Heart right ventricle (tissue), 16 donors: ENCODE measurements at places on chromosomes 7 and 10. TPM values are rescaled to one million over a fixed set of nuclear protein-coding genes. Genes with fewer than 3 reads are reported as not detected.

GRCh38 chr7:124992851-124993562 is 63.4 kb upstream of the POT1 start:
- DNase-seq = no peak

DNA sequence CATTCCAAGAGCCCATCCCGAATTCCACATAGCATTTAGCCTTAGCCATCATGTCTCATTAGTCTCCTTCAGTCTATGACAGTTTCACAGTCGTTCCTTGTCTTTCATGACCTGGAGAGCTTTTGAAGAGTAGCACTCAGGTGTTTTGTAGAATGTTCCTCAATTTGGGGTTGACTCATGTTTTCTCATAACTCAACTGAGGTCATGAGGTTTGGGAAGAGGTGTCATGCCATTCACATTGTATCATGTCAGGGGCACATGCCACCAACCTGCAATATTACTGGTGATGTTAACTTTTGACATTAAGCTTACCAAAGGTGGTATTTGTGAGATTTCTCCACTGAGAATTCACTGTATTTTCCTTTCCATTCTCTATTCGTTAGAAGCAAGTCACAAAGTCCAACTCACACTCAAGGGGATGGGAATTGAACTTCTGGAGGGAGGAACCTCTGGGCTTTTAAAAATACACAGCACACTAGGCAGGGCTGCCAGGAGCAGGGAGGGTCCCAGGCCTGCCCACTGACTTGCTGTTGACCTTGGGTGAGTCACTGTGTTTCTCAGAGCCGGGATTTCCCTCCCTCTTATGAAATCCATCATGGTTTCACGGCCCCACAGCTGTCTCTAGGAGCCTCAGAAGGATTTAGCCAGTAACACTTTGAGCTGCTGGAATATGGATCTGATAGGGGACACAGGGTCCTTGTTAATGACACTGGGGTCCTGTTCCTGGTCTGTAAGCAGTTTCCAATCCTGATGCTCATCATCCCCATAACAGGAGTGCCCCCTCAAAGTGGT is 74.4 kb upstream of the TCF7L2 start:
- DNase-seq = no peak

DNA sequence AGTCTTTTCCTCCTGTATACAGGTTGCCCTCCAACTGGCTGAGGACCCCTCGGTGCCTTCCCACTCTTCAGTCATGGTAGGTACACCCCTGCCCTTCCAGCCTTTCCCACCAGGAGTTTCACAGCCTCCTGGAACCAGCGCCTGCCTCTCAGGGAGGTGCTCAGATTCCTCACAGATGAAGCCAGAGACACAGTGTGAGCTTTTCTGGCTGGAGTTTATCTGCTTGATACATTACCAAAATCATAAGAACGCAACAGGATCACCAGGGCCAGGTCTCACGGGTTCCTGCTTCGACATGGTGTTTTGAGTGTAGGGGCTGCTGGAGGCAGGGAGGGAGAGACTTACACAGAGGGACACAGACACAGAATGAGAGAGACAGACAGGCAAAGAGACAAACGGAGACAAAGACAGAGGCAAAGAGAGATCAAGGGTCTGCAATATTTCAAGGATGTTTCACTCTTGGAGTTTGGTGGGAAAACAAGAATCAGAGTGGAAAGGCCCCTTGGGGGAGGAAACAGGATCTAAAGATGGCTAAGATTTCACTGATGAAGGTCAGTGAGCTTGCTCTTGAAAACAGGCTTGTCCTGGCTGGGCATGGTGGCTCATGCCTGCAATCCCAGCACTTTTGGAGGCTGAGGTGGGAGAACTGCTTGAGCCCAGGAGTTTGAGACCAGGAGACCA is 6.5 kb upstream of the INMT start:
- no peak for DNase-seq

GRCh38 chr7:37201003-37201875 is 247.4 kb downstream of the ELMO1 start:
- DNase-seq = peak; percentile 73

DNA sequence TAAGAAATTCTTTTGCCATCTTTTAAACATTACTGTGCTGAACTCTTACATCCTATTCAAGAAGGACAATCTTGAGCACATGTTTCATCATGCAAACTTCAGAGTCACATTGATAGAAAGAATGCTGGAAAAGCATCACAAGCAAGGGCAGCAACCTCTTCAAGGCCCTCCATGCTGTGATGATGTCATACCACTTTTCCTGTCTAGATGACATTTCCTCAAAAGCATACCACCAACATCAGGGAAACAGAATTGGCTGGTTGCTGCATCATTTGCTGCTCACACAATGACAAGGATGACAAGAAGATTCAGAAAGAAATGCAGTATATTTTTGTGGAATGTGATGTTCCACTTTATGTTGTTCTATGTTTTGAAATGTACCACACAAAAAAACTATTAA is 37.6 kb downstream of the CYP2C8 start:
- DNase-seq = no peak

GRCh38 chr7:43531700-43532099 is 51.2 kb upstream of the STK17A start:
- peak; percentile 25 for DNase-seq

DNA sequence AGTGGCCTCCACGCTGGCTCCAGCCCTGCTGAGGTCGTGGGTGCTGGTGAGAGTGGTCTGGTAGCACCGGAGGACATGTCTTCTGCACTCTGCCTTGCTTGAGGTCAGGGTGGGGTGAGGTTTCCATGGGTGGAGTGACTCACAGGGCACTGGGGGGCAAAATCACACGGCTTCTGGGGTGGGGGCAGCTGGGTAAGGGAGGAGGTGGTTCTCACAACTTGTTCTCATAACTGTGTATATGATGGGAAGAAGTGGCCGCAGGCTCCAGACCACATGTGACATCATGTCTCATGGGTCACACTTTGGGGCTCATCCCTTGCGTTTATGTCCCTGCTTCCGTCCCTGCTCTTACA is 884 bp upstream of the PRF1 start:
- no peak for DNase-seq

DNA sequence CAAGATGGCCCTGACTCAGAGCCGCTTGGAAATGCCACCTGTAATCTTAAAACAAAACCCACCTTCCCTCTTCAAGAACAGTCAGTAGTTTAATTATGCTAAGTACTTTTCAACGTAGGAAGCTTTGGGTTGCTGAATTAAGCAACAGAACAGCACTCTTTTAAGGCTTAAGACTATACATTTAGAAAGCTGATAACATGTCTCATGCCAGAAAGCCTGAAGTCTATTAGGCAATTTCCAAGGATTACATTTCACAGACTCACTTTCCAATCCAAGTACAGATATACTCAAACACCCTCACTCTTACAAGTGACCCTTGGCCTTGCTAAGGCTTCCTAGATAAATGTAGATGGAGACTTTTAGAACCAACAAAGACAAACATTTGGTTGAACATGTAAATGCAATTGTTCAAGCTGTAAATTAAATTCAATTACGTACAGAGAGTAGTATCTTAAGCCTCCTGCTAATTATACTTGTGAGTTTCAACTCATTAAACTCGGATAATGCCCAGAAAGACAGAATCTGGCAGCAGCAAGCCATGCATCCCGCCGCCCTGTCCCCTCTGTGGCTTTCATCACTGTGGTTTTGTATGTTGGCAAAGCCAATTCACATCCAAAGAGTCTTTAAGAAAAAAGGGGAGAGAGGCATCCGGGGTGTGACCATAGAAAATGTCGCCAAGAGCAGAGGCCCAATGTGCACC is 283.1 kb upstream of the NRP1 start:
- no peak for DNase-seq

- no peak for DNase-seq
These were observed 105.6 kb upstream of the COL1A2 start for GRCh38 chr7:94289071-94289470.

GRCh38 chr10:95876756-95877155 is 31.0 kb upstream of the CC2D2B start:
- DNase-seq = no peak

DNA sequence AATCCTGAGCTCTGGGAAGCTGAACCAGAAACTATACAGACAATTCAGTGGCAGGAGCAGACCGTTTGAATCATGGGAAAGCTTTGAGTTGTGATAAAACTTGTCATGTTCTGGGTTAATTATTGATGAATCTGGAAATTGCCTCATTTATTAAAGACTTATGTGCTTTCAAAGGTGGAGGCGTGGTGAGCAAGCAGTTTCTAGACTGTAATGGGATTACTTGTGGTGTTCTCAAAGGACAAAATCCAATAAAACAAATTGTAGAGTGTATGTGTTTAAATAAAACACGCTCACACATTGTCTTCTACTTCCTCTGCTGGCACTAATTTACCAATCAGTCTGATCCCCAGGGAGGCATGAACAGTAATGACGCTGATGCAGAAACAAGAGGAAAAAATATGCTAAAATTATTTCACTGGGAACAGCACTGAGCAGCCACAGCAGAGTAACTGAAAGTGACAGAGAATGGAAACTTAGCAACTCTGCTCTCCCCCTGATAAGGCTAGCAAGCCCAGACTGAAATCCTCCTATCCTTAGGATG is 25.1 kb downstream of the PARD3 start:
- no peak for DNase-seq

GRCh38 chr10:48769706-48770435 is 85.2 kb downstream of the WDFY4 start:
- no peak for DNase-seq

DNA sequence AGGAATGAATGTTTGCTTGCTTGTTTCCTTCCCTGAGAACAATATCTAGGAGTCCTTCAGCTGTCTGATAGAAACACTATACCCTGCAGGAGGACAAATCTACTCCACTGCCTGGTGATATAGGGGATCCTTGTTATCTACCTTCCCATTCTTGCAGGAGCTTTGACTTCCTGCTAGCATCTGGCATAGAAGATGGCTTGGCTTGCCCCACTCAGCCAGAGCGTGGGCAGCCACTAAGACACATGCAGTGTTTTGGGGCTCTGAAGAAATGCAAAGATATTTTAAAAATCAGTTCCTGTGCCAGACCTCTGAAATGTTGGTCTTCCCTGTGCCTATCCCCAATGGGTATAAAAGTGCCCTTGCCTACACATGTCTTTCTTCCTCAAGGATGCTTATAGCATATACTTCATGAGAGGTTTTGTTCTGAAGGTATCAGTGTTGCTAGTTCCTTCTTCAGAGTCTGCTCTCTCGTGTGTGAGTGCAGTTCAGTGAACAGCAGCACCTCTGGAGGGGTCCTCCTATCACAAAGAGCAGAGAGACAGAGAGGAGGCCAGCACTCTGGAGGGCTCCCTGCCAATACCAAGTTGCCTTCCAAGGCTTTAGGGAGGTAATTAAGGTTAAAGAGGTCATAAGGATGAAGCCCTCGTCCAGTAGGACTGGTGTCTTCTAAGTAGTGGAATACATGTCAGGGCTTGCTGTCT is 149.1 kb upstream of the CALCR start:
- DNase-seq = no peak

- DNase-seq = peak; percentile 27
These were observed 32.6 kb downstream of the DUSP5 start for GRCh38 chr10:110530131-110530831.

DNA sequence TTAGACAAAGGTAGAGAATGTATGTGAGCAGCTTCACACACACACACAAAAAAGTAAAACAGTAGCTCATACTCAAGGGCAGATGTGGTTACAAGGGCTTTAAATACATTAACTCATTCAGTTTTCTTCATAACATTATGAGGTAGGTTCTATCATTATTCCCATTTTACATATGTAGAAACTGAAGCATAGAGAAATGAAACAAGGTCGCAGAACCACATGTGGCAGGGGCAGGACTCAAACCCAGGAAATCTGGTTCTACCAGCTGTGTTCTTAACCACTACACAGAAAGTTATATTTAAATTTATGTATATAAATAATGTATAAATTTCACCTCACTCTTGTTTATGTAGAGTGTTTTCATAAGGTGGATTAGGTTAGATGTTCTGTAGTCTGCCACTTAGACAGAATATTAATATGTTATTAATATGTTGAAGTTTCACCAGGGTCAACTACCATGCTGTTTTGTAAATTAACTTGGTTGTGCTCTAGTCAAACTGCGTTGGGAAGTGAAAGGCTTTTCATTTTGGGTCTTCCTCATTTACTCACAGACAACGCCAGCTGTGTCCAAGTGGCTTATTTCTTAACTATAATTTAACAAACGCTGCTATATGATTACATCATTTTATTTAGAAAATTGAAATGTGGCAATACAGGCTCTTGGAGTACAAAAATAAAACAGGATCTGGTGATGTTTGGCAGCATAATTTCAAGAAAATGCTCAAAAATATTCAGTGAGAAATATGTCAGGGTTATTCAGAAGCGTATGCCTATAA is 138.4 kb downstream of the MDFIC start:
- no peak for DNase-seq

DNA sequence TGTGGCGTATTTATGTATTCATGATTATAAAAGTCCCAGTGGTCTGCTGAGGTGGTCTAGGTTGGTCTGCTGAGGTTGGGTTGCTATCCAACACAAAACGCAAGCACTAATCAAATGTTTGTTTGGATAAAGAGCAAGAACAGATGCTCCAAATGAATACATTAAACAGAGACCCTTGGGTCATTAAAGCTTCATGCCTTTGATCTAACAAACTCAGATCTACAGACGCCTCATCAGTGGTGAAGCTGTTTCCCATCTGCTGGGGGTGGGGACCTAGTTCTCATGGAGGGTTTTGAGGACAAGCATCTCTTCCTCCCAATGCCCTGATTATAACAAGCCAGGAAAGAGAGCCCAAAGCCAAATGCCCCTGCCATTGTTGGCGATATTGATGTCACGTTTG is 786.7 kb downstream of the NRG3 start:
- no peak for DNase-seq

DNA sequence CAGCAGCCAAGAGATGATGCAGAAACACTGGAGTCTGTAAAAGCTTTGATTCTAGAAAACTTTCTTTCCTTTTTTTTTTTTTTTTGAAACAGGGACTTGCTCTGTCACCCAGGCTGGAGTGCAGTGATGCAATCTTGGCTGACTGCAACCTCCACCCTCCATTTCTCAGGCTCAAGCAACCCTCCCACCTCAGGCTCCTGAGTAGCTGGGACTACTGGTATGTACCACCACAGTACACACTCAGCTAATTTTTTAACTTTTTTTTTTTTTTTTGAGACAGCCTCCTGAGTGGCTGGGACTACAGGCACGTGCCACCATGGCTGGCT is 17.0 kb upstream of the BAG3 start:
- DNase-seq = no peak

DNA sequence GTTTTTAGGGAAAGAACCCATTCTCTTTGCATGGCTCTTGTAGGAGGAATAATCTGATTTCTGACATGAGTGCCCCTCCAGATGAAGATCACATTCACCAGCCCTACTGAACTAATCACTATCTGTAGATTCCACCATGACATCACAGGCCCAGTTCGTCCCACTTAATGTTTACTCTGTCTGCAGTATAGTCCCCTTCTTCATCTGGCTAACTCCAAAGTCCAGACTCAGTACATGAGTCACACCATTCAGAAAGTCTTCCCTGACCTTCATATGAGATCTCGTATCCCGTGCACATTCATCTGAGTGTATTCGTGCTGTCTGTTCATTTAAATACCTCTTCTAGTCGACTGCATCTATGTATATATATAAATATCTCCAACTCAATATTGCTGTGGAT is 366.5 kb upstream of the AKR1E2 start:
- no peak for DNase-seq

PDZD7 gene
- total RNA-seq = 0.60 TPM

UFSP1 gene
- total RNA-seq = 1.5 TPM

EBF3 gene
- total RNA-seq = 5.7 TPM

COBL gene
- 85.7 TPM for total RNA-seq
